Upper lobe of left lung (tissue), 6 donors: ENCODE measurements at places on chromosomes 5 and 9. TPM values are rescaled to one million over a fixed set of nuclear protein-coding genes. Genes with fewer than 3 reads are reported as not detected.

DNA sequence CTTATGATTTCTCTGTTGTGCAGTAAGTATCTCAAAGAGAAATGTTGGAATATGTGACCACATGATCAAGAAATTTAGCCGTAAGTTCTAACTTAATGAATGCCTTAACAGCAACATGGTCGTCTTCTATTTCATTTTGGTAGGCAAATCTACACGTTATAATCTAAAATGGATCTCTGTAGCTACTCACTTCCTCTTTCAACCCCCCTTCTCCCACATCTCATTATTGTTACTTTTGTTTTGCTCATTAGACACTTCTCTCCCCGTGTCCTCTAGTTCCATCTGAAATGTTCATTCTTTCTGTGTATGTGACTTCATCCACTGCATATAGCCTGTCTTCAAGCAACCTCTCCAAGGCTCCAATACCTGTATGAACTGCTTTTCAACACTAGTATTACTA is 27.1 kb upstream of the LPAR1 start:
- no peak for DNase-seq

DNA sequence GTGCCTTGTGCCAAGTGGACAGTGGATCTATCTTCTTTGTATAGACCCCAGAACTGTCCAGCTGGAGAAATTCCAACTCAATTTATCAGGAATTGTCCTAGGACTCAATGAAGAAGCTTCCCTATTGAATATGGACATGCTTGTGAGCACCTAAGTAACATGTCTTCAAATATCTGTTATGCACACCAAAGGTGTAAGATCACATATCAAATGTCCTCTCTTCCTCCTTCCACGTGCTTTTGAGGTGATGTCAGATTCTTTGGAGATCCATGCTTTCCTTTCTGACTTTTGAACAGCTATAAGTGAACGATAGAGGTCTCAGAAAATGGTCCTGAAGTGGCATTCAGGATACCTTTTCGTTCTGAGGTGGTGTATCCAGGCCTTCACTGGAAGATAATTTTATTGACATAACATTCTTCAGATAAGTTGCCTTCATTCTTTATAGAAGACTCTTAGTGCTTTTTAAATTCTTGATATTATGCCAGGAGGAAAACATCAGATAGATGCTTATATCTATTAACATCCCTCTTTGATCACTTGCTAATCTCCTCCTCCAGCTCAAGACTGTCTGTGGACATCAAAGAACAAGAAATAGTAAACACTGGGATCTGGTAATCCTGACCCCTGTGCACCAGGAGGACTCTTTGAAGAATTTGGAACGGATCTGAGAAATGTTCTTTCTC is 246.4 kb downstream of the SMARCA2 start:
- DNase-seq = no peak

DNA sequence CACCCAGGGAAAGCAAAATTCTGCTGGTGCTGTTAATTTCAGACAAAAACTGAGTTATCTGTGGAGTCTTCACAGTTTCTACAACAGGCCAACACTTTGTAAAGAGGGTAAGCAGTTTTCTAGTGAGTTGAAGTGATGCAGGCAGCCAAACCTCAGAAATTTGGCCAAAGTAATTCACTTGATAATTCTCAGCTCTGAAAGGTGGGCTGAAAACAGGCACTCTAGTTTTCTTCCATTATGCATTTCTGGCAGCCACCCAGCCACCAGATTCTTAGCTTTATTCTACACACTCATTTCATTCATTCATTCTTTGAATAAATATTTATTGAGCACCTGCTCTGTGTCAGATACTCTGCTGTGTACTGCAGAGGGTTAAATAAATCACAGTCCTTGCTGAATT is 184.2 kb downstream of the RAB3C start:
- no peak for DNase-seq

- no peak for DNase-seq
Observed at GRCh38 chr5:95684361-95684760, 1.6 kb upstream of the SPATA9 start.

DNA sequence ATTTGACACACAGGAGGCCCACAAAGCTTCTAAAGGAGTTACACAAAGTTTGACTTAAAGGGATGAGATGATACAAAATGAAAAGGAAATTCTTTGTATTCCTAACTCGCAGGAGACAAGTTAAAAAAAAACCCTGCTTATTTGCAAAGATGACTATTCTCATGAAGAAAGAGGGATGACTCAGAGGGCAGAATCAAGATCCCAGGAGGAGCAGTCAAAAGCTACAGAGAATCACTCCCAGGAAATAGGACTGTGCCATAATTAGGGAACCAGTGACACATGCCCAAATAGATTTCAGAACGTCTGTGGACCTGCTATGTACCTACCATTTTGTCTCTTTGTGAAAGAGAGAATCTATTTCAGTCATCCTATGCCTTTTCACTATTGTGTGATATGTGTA is 103.5 kb upstream of the ARRDC3 start:
- DNase-seq = no peak

DNA sequence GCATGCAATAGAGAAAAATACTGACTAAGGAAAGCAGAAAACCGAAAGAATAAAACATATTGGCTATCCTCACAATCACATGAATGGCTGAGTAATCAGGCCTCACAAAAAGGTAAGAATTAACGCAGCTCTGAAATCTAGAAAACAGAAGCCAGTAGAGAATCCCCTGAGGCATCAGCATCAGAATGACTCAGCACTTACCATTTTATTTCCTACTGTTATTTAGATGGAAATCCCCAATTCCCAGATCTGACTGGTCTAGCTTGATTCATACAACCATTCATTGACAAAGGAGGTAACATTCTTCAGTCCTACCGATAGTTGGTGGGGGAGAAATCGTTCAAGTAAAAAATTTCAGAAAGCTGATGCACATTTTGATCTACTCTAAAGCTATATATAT is 1408.4 kb upstream of the WWC1 start:
- no peak for DNase-seq

DNA sequence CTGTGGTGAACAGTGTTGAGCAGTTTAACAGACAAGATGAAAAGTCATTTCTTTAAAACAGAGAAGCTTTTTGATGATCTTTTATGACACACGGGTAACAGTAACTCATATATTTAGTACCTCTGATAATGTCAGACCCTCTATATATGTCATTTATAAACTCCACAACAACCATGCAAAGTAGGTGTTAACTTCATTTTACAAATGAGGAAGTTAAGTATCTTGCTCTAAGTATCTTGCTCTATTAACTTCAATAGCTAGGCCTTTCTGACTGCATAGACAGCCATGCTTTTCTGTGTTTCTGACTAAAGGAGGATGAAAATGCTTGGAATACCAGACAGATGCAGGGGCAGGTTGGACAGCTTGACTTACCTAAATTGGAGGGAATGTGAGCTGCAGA is 1.8 kb downstream of the NUDT2 start:
- DNase-seq = no peak

DNA sequence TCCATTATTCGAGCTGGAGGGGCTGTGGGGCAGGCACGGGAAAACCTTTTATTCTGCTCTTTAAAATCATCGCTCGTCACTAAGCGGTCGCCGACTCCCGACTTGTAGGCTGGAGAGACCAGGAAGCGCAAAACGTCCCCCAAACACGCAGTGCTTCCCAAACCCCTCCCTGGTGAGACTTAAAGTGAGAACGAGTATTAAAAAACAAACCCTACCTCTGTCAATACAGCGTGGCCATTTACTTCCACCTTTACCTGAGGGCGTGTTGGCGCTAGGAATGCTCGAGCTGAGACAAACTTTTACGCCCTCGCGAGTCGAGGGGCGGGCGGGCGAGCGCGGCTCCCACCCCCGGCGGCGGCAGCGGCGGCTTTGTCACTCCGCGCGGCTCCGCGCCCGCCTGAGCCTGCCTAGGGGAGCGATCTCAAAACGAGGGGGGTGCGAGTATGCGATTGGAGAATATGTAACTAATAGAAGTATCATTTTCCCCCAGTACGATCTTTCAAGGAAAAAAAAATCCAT is at the start of gene NR2F1-AS1:
NR2F1-AS1 (minus strand) TSS at position 293 of the 519 bp plus-strand sequence.
- no peak for DNase-seq

- DNase-seq = no peak
Observed at GRCh38 chr5:39543335-39543734, 118.6 kb upstream of the DAB2 start.

- DNase-seq = no peak
Observed at GRCh38 chr5:82721087-82721410, 356.1 kb downstream of the TMEM167A start.

- no peak for DNase-seq
Observed at GRCh38 chr9:110316261-110317075, 21.2 kb downstream of the TXNDC8 start.

- no peak for DNase-seq
Observed at GRCh38 chr9:124037790-124038189, 26.2 kb downstream of the LHX2 start.

DNA sequence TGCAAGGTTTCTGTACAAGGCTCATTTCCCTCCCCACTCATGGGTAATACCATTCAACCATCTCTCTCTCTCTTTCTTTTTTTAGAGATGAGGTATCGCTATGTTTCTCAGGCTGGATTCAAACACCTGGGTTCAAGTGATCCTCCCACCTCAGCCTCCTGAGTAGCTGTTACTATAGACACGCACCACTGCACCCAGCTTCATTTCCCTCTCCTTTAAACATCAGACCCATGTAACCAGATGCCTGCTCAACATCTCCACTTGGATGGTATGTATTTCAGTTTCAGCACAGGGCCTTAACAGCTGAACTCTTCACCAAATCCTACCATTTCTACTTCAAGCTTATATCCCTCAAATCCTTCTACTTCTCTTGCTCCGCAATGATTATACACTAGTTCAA is 117.4 kb downstream of the SSBP2 start:
- no peak for DNase-seq

GRCh38 chr9:124040186-124040931 is 28.8 kb downstream of the LHX2 start:
- no peak for DNase-seq

GRCh38 chr9:129143031-129143927 is 32.1 kb downstream of the PTPA start:
- peak; percentile 88 for DNase-seq

DNA sequence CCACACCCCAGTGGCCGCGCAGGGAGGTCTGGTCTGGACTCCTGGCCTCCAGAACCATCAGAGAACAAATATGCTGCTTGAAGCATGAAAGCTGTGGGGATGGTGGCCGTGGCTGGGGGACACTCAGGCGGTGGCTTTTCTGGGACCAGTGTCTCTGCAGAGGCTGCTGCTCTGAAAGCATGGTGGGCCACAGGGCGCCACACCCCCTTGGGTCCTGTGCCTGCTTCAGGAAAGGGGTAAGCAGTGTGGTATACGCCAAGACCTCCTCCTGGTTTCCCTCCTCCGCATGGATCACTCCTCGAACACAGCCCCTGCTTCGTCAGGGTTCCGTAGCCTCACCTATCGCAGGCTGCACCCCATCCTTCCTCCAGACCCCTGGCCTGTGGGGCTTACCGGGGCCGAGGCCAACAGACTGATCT is 19.7 kb upstream of the TERT start:
- peak; percentile 20 for DNase-seq

Gene GABRA1
- not detected for total RNA-seq

Gene PFN3
- total RNA-seq = not detected

Gene ZSWIM6
- total RNA-seq = 20.4 TPM
